ENCODE measurements at places on chromosomes 7 and 10.

DNA sequence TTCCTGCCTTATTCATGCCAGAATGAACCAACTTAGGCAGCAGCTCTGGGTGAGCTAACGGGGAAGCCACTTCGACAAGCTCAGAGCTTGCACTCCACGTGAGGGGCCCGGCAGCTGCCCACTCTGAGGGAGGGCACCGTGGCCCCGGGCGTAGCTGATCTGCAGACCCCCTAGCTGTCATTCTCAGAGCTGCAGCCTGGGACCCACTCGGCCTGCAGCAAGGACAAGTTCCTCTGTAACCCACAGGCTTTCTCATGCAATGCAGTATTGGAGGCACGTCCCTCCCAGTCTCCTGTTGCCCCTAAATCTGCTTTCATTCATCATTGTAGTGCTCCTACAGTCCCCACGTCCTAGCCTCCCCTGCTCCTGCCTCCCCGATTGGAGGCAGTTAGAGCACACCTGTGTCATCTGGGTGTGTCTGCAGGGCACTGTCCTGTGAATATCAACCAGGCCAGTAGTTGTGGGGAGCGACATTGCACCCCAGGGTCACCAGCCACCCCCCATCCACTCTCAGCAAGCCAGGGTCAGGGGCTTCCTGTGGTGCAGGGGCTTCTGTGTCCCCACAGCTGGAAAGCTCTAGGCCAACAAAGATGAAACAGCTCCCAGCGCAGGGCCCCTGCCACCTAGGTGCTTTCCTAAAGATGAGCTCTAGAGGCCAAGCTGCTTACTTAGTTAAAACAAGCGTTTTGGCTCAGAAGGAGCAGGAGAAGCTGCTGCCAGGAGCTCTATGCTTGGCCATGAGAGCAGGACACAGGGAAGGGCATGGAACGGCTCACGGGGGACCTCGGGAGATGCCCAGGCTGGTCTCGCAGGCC, 333.6 kb downstream of the ADARB2 start:
- peak; percentile 73 for DNase-seq

- no peak for DNase-seq
Observed at GRCh38 chr7:37642028-37642540, 41.5 kb upstream of the GPR141 start.

GRCh38 chr10:124015991-124016390, 77.4 kb downstream of the CHST15 start:
- peak; percentile 39 for DNase-seq

GRCh38 chr7:134712196-134712595, 65.5 kb downstream of the BPGM start:
- DNase-seq: peak; percentile 73

DNA sequence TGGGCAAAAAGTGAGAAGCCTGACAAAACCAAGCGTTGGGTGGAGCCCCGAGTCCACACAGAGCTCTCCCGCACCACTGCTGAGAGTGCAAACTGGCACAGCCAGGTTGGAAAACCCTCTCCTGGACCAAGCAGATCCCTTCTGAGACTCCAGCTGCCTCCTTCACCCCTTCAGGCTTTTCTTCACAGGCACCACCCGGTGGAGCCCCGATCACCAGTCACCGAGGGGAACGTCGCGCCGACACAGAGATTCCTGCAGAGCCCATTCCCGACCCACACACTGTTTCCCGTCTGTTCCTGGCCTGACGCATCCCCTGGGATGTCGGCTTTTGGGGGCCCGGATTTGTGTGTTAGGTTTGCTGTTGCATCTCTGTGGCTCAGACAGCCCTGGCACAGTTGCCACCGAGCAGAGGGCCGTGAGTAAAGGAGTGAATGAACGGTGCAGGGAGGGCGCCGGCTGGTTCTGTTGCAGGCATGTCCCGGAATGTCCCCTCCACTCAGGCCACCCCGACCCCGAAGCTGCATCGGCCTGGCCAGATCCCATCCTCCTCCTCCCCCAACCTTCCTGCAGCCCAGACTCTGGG, 51.0 kb upstream of the INPP5A start:
- DNase-seq: peak; percentile 76

GRCh38 chr7:151087245-151088018, 1.2 kb downstream of the AGAP3 start:
- DNase-seq: peak; percentile 97

DNA sequence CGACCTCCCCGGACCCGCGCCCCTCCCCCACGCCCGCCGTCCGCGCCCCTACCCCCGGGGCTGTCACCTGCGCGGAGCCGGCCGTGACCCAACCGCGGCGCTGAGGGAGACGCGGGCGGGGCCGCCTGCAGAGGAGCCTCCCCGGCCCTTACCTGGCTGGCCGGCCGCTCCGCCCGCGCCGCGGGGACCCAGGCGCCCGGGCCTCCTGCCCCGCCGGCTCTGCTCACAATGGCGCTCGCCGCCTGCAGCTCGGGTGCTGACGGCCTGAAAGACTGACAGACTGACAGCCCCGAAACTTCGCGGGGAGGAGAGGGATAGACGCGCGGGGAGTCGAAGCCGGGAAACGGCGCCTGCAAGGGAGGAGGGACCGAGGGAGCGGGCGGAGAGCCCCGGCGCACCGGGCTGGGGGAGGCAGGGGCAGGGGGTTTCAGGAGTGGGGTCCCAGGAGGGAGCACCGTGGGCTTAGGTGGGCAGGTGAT, 393 bp downstream of the ZNF467 start:
- DNase-seq: no peak

- DNase-seq: no peak
Observed at GRCh38 chr7:135644154-135644553, 18.2 kb upstream of the STMP1 start.

GRCh38 chr7:129110258-129110981, 34.1 kb upstream of the TSPAN33 start:
- no peak for DNase-seq

All from osteoblast (primary cell).